ENCODE measurements at places on chromosomes 7 and 10.
A peak's percentile ranks its signal among the peaks of the same experiment; 100 is the strongest.

DNA sequence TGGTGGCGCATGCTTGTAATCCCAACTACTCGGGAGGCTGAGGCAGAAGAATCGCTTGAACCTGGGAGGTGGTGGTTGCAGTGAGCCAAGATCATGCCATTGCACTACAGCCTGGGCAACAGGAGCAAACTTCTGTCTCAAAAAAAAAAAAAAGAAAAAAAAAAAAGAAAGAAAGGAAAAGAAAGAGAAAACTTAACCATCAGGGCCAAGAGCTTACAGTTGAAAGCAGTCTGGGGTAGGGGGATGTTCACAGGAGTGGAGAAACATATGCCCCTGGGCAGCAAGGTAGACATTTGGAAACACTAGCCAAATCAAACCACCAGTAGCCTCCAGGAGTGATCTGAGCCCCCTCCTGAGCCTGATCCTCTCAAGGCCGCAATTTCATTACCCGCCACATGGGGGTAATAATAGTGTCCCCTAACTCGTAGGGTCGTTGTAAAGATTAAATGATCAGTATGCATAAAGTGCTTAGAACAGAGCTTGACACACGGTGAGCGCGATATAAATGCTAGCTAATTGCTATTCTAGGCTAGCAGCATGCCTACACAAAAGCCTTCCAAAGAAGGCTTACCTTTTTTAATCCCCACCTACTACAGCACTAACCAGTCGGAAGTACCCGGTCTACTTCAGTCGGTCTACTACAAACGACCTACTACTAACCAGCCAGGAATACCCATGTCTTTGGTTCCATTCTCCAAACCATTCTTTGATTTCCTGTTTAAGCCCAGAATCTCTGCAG is 274.3 kb upstream of the NEBL start:
- DNase-seq, result no peak

DNA sequence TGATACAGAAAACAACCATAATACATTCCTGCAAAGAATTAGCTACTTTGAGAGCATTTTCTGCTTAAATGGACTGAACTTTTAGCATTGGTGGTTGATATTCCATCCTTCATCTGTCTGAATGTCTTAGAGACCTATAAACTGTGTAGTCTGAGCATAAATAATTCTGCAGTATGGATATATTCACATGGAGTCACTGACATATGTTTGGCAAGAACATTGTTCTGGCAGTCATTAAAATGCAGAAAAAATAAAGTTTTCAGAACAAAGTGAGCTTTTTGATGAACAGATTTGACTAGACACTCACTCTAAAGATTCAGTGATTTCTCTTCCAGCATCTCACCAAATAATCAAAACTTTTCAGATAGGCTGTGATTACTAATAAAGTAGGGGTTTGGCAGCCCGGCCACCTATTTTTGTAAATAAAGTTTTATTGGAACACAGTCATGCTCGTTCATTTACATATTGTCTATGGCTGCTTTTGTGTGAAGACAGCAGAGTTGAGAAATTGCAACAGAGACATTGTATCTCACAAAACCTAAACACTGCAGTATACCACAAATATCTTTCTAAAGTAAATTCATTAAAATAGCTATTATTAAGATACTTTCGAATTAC is 44.1 kb upstream of the RAPGEF5 start:
- no peak for DNase-seq

DNA sequence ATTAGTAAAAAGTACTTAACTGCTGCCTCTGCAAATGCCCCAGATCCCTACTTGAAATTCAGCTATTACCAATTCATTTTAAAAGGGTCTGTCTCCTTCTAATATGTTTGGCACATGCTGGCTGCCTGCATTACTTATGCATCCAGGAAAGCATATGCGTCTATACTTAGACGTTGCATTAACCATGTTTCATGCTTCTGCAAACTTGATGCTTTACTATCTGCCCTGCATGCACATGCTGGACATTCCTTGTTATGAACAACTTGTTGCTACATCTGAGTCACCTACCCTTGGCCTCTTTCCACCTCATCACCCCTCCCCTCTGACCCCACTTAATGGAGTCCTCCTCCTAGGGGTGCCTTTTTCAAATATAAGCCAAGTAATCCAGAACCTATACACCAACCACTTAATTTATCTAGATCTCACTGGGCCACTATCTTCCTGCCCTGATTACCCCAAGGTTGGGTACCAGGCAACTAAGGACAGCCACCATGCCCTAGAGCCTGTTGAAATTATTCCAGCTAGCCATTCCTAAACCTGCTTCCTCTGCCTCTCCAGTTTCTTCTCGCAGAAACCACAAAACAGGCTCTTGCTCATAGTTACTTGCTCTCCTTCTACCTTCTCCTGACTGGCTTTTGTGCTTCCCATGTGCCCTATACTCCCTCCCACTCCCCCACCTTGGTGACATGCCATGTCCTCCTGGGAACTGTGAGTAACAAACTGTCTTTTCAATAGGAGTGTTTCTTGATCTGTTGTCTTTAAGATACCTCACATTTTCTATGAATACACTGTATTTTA is 1187.9 kb downstream of the REEP3 start:
- no peak for DNase-seq

DNA sequence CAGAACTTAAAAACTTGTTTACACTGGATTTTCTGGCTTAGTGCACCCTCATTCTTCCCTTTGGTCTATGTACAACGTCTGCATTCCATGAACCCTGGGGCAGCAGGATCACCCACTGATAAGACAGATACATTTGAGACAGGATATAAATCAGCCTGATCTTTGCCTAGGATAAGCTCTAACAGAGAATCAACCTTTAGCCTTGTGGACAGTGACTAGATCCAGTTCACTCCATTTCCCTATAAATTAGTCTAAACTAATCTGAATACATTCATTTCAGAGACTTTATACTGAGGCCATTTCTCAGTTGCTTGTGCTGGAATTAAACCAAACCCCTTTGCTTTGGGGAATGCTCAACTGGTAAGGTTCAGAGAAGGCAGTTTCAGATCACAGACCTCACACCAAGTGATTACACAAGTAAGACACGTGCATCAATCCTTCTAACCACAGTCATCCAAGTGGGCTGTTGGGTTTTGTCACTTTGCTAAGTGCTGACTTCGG is 639.8 kb upstream of the FZD8 start:
- no peak for DNase-seq

DNA sequence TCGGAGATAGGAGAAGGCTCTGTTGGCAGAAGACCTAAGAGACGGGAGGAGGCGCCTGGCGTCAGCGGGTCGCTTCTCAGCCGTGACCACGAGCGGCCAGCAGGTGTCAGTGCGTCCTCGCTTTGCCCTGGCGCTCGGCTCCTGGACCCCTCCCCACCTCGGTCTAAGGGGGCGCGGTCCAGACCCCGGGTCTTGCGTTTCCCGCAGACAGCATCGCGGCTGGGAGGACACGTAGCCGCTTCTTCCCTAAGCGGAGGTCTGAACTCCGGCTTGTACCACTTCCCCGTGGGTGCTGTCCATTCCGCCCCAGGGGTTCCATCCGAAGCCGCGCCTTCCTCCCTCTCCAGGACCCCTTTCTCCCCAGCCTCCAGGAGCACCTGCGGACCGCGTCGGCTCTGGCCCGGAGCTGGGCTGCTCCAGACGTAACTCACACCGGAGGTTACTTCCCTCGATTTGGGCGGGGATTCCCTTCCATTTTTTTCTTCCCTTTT is 593 bp upstream of the ADRA2A start:
- peak; percentile 36 for DNase-seq

DNA sequence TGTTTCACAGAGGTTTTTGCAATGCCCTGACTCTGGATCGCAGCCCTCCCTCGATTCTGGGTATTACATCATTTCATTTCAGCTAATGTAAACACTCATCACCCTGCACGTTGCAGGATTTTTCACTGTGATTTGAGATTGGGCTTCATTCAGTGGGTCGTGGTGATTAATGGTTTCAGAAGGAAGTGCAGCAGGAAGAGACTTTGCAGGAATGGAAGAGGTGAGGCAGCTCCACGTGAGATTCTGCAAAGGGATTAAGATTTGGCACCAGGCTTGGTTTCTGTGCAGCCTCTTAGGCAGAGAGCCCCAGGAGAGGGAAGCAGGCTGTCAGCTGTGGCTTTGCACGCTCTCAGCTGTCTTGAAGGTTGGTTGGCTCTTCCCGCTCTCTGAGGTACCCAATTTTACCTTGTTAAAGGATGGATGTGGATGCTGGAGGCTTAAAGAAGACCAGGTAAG is 95.2 kb downstream of the PLCE1 start:
- DNase-seq, result no peak

DNA sequence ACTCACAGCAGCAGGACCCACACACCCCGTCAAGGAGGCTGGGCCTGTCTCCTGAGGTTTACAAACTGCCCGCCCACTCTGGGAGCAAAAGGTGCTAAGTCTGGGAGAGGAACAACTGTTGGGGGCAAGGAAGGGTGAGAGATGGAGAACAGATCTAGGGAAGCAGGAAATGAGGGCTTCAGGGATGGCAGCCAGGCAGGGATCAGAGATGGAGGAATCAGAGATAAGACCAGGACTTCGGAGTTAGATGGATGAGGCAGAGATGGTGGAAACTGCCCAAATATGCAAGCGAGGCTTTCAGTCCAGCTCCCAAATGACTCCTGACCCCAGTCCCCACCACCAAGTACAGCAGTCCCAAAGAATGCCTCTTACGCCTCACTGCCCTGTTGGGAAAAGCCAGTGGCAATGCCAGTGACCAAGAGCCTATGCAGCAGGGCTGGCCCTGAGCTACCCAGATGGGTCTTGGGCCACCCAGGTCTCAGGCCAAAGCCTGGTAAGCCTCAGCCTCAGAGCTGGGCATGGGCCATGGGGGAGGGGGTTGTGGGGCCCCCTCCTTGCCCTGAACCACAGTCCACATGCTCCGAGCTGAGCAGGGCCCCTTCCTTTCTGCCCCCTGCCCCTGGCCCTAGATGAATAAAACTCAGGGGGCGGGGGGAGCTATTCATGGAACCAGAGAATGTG is 39.5 kb upstream of the SLF2 start:
- DNase-seq, result no peak

GRCh38 chr7:28661826-28662595 is 249.7 kb downstream of the CREB5 start:
- DNase-seq, result no peak

GRCh38 chr10:29820890-29821461 is 186.2 kb upstream of the SVIL start:
- DNase-seq, result no peak

GRCh38 chr7:45657136-45657889 is 83.1 kb downstream of the ADCY1 start:
- no peak for DNase-seq

DNA sequence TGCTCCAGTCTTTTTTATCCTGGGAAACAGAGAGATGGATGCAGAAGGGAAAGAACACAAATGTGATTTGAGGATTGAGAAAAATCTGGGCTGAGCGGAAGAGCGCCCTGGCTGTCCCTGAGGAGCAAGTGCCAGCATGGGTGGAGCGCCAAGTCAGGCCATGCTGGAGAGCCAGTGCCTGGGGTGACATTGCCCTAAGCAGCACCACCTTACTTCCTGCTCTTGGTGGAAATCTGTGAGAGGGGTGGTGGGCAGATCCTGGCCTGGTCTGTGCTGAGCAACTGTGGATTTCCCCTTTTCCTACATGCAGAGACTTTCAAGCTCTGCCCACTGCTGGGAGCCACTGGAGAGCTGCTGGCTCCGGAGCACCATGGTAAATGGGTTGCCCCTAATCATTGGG is 36.9 kb downstream of the DDIT4 start:
- no peak for DNase-seq

DNA sequence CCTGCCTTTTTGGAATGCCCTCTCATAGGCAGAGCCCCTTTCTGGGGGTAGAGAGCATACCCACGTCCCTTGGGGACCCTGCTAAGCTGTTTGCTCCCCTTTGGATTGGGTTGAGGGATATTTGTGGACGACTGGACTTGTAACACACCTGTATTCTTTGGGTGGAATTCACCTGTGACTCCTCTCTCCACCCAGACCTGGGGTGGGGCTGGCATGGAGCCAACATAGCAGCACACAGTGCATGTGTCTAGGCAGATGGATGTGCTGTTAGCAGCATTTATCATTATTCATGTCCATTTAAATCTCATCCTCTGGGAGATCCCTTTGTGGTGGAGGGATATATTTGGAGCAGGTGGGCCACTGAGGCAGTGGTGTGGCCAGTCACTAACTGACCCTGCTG is 51.0 kb downstream of the CDH23 start:
- DNase-seq, result no peak

- DNase-seq, result no peak
Measured at GRCh38 chr7:32415936-32416335, 74.2 kb downstream of the LSM5 start.

- DNase-seq, result no peak
Measured at GRCh38 chr10:129161150-129161549, 305.9 kb upstream of the MGMT start.

DNA sequence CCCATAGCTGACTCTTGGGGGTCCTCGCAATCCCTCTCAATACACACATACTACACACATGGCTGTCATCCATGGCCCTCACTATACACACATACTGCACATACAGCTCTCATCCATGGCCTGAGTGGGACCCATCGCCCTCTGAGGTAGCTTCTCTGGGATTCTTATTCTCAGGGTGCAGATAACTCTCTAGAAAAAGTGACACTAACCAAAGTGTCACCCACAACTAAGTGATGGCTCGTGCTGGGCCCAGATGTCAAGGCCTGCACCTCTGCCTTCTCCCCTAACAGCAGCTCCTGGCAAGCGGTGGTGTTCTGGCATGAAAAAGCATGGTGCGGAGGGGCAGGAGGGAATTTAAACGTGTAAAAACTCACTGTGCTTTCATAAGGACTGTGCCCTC is 62.7 kb upstream of the ZPBP start:
- DNase-seq, result no peak

DNA sequence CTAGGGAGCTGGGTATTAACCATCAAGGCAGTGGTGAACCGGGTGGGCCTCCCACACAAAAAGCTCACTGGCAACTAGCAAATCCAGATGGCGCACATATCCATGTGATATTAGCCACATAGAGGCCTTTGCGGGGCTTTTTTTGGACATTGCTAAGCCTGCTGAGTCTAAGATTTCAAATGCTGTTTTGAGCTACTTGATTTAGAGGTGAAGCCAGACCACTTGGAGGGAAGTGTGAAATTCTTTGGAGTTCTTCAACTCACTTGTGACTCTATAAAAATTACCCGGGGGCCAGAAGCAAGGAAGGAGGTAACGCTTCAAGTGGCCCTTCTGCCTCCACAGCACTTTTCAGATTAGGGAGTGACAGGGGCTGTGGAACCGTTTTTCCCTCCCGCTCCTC is 619.8 kb upstream of the GALNT17 start:
- no peak for DNase-seq

GRCh38 chr7:119886007-119886406 is 387.0 kb upstream of the KCND2 start:
- DNase-seq, result no peak

Data from stimulated activated CD4-positive, alpha-beta T cell treated with anti-CD3 and anti-CD28 coated beads, TNF-alpha, amount 100 ng/mL, for 1 hour (primary cell).